ENCODE measurements at places on chromosomes 5 and 9.

- DNase-seq = no peak
Observed at GRCh38 chr5:180889381-180889780, 9.6 kb upstream of the BTNL8 start.

DNA sequence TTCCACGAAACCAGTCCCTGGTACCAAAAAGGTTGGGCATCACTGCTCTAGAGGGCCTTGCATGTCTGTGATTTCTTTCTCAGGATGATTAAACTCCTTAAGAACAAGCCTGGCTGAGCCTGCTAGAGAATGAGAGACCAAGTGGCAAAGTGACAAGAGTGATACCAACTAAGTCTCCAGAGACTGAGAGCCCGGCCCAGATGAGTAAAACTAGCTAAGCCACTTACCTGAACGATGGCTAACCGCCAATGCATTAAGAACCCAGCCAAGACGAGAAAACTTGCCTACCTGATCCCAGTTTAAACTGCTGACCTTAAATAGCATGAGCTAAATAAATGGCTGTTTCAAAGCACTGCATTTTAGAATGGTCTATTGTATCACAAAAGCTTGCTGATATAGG, 5.6 kb upstream of the CCDC152 start:
- no peak for DNase-seq

- DNase-seq = no peak
Observed at GRCh38 chr9:124259158-124259808, 1.5 kb downstream of the NEK6 start.

- DNase-seq = no peak
Observed at GRCh38 chr5:40106847-40107246, 572.9 kb upstream of the PTGER4 start.

GRCh38 chr5:122694884-122695283, 80.0 kb upstream of the SNX2 start:
- no peak for DNase-seq

DNA sequence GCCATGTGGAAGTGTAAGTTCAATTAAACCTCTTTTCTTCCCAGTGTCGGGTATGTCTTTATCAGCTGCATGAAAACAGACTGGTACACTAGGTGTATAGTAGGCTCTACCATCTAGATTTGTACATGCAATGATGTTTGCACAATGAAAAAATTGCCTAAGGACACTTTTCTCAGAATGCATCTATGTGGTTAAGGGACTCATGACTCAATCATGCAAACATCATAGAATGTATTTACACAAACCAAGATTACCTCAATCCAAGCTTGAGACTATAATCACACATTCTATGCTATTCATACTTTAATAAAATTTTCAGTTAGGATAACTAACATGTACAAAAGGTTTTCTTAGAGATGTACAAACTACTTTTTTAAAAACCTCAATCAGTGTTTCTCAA, 1164.5 kb downstream of the CDH12 start:
- DNase-seq = no peak

GRCh38 chr5:79689541-79690466, at the start of gene CMYA5:
Gene CMYA5, plus strand, starts transcription at chr5:79689836. Its CDS starts 72 bp downstream, at chr5:79689908.
- DNase-seq = no peak

GRCh38 chr9:98726735-98727134, 18.0 kb upstream of the GABBR2 start:
- DNase-seq = no peak

DNA sequence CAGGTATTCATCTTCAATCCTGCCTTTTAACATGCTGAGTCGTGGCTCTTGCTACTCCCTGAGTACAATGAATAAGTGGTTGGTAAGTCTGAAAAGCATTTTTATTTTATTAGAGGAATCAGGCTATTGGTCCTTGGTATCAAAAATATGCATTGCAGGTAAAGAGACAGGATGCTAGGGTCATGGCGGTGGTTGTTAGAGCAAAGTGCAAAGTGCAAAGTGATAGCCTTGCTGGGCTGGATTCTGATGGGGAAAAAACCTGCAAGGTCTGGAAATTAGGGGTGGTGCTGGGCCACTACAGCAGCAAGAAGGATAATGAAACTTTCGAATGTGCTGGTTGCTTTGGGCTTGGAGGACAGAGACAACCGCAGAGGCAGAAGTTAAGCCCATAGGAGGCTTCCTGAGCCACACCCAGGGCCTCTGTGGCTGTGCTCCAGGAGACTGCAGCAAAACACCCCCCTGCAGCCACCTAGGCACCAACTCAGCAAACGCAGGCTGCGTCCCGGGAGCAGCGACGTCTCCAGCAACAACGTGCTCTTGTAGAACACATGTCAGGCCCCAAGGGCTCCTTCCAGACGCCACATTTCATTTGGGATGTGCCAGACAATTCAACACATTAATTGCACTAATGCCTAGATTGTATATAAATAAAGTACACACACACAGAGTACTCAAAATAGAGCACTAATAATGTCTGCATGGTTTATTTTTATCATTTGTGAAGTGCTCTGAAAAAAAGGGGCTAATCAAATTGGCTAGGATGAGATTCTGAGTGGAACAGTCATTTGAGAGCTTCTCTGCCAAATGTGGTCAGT, 149.8 kb upstream of the RAPGEF1 start:
- DNase-seq = no peak

DNA sequence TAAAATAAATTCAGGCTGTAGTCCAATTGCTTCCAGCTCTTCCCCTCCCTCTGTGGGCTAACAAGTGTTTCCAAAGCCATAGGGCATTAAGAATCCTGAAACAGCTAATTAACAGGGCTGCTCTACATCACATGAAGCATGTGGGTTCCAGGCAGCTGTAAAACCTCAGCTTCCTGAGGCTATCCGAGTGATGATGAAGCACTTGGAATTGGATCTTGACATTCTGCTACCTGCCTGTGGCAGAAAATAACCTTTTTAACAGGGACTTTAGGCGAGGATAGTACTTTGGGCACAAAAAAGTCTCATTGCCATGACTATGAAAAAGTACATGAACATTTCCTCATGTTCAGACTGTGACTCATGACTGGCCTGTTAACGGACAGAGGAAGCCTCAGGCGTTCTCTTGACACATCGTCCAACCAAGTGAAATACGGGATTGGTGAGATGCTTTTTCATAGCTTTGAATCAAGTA, 107.2 kb downstream of the PDE4D start:
- DNase-seq = no peak

- no peak for DNase-seq
Observed at GRCh38 chr5:124394700-124395245, 351.7 kb downstream of the ZNF608 start.

GRCh38 chr5:66367814-66368541, 223.9 kb downstream of the SREK1 start:
- DNase-seq = no peak

GRCh38 chr5:107265193-107265592, 405.5 kb downstream of the EFNA5 start:
- DNase-seq = no peak

- no peak for DNase-seq
Observed at GRCh38 chr5:173234129-173234790, 746 bp downstream of the NKX2-5 start.
